Suppressor macrophage (primary cell): ENCODE measurements at places on chromosomes 1 and 21.
A peak's percentile ranks its signal among the peaks of the same experiment; 100 is the strongest.

- peak; percentile 1 for DNase-seq
Measured at GRCh38 chr1:99645203-99645602, 710 bp upstream of the PALMD start.

GRCh38 chr1:57874418-57874877, 450.6 kb upstream of the DAB1 start:
- DNase-seq = no peak

DNA sequence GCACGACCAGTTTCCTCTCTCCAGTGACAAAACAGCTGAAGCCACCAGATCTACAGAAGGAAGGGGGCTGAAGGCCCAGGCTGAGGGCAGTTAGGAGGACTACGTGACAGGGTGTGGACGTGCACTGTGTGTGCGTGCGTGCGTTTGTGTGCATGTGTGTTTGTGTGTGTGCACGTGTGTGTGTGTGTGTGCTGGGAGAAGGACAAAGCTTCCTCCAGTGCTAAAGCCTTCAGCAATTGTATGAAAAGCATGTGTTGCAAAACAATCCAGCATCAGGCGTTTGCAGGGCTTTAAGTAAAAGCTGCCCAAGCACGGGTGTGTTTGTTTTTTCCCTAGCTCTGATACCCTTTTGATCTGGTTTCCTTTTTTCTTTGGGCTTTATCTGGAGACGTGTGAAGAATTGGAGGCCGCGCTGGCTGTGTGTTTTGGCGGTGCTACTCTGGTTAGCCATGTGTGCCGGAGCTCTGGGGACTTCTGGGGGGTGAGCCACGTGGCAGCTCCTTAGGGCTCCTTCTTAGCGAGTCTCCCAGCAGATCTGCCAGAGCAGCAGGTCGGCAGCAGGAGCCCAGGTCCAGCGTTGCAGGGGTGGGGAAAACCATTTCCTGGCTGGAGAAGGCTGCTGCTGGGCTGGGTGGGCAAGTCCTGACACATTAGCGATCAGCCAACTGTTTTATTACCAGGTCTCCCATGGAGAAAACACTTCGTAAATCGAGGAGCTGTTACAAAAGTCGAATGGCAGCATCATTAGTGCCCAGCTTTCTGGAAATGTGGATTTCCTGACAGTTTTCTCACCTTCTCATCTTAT, 73.4 kb downstream of the UCK2 start:
- no peak for DNase-seq

GRCh38 chr1:185626344-185626743, 107.8 kb upstream of the HMCN1 start:
- DNase-seq = no peak

- no peak for DNase-seq
Measured at GRCh38 chr1:29105822-29106221, 17.9 kb downstream of the TMEM200B start.

GRCh38 chr1:203645996-203646395, 19.4 kb downstream of the ATP2B4 start:
- no peak for DNase-seq

DNA sequence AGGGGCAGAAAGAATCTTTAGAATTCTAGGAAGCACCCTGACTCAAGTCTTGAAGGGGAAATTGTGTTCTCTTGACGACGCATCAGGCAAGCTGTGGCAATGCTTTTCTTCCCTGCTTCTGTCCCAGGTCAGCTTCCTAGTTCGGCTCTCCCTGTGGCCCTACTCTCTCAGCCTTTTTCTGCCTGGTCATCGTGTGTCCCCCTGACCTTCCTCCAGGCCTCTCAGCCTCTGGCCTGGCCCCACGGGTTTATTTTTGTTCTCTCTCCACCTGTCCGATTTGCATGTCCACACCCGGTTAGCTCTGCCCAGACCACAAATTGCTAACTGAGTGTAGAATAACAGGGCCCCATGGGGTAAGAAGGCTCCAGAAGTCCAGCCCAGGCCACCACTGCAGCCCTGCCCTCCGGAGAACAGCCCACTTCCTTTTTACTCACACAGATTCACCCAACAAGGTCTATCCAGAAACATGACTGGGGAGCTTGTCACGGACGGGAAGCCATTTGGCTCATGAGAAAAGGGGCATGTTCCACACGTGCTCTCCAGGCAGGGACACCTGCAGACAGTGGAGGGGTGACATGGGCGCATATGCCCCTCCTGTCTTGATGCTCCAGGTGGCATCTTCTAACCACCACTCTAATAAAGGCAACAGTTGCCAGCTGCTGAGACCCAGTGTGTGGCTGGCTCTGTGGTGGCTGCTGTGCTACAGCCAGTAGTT, 9.8 kb downstream of the KCNN3 start:
- peak; percentile 54 for DNase-seq

DNA sequence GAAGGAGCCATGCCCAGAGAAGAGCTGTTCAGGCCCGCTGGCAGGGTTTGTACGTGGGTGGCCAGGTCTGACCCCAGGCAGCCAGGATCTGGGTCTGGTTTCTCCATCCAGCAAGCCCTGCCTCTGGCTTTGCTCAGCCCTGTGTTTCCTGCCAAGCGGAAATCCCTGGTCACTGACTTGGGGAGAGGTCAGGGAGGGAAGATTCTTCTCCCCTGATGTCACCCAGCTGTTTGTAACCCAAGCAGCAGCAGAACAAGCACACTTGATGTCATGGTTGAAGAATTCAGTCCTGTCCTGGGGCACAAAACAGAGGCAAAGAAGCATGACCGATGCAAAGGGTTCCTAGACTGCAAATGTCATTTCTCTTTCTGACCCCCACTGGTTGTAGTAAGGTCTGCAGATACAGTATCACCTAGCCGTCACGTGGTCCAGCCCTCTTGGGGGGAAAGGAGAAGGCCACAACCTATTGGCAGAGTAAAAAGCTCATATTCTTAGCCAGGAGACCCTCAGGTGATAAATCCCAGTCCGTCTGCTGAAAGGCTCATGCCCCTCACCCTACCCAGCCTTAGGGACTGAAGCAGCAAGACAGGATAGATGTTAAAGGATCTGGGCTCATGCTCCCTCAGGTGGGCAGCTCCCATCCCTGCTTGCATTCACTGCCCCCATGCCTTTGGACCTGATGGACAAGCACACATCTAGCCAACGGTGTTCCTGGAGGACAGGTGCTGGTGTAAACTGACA, 120.9 kb downstream of the SYT2 start:
- DNase-seq = no peak

DNA sequence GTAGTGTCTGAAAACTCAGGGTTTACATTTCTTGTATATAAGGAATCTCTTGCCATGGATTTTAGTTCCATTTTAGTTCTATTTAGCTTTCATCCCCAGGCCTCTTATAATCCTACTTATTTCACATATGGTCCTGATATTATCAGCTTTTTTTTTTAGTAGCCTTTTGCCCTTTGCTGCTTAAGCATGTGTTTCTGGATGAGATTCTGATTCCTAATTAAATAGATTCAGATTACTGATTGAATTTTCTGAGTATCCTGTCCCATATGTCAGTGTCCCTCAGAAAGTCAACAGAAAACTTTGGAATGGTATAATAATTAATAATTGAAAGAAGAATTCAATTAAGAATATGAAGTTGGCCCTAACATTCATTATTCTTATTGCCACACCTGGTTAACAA, 134.7 kb upstream of the HOOK1 start:
- no peak for DNase-seq

- no peak for DNase-seq
Measured at GRCh38 chr1:92797297-92797696, 12.4 kb upstream of the EVI5 start.

- DNase-seq = no peak
Measured at GRCh38 chr21:44994695-44995342, 55.0 kb downstream of the SLX9 start.

GRCh38 chr1:232149287-232150201, 480.4 kb downstream of the SIPA1L2 start:
- DNase-seq = no peak

DNA sequence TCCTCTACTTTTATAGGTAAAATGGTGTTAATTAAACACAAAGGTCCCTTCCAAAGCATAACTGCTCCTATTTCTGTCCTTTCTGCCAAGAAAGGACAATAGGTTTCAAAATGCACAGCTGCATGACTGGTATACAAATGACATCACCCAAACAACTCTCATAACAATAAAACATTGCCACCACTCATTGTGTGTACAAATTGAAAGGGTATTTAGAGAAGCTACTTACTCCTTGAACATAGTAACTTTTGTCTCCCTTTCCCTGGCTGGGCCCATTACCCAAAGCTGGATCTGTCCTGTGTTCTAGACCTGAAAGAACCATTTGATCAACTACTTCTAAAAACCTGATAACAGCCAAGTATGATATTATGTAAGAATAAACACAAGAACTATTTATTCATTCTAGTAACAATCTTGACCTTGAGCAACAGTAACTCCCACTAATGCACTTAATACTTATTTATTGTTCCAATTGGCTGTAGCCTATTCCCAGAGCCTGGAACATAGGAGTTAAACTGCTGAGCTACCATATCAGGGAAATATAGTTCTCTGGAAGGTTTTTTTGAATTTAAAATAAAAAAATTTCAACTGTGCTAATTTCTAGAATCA, 38.2 kb downstream of the TTLL7 start:
- DNase-seq = no peak

GRCh38 chr1:177809819-177810218, 160.0 kb downstream of the SEC16B start:
- no peak for DNase-seq

DNA sequence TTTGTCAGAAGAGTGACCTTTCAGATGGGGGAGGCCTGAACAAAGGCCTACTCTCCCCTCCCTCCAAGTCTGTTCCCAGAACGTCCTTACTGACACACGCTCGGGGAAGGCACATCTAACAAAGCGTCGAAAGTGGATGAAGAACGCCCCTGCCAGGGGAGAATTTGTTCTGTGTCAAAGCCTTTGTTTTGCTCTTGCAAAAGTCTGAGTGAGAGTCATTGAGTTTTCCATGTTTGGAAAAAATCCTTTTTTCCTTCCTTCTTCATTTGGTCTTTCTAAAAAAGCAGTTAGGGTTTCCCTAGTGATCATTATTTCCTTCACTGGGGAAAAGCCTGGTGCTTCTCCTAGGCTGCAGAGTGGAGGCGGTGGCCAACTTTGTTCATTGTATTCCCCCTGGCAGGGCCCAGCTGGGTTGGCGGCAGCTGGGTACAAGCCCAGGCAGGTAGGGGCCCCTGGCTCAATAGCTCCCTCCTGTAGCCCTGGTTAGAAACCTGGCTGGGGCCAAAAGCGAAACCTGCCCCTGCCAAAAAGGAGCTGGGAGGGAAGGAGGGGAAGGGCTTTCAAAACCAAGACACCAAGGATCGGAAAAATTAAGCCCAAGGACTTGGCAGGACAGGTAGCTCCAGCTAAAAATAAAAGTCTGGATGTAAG, 81.1 kb downstream of the ITPKB start:
- DNase-seq = no peak

GRCh38 chr1:37403166-37403565, 71.2 kb upstream of the ZC3H12A start:
- no peak for DNase-seq

DNA sequence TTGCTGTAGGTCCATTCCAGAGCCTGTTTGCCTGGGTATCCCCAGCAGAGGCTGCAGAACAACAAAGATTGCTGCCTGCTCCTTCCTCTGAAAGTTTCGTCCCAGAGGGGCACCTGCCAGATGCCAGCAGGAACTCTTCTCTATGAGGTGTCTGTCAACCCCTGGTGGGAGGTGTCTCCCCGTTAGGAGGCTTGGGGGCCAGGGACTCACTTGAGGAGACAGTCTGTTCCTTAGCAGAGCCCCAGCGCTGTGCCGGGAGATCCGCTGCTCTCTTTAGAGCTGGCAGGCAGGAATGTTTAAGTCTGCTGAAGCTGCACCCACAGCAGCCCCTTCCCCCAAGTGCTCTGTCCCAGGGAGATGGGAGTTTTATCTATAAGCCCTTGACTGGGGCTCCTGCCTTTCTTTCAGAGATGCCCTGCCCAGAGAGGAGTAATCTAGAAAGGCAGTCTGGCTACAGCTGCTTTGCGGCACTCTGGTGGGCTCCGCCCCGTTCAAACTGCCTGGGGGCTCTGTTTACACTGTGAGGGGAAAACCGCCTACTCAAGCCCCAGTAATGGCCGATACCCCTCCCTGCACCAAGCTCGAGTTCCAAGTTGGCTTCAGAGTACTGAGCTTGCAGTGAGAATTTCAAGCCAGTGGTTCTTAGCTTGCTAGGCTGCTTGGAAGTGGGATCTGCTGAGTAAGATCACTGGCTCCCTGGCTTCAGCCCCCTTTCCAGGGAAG, 8.7 kb upstream of the SLC25A24 start:
- DNase-seq = no peak

DNA sequence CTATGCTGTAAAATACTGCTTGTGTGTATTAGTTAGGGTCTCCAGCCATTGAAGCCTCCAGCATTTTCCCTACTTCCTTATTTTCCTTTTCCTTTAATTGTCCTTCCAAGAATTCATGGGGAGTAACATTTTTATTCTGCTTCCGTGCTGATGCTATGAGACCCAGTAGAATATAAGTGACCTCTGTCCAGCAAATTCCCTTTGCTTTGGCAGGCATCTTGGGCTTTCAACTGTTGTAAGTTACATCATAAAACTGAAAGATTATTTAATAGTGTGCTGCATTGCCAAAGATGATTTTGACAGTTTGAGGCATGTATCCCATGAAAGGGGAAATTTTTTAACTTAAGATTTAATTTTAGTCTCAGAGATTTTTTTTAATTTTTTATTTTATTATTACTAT, 48.1 kb upstream of the B3GALT2 start:
- no peak for DNase-seq

- no peak for DNase-seq
Measured at GRCh38 chr1:25743164-25744139, 56.5 kb upstream of the SELENON start.

DNA sequence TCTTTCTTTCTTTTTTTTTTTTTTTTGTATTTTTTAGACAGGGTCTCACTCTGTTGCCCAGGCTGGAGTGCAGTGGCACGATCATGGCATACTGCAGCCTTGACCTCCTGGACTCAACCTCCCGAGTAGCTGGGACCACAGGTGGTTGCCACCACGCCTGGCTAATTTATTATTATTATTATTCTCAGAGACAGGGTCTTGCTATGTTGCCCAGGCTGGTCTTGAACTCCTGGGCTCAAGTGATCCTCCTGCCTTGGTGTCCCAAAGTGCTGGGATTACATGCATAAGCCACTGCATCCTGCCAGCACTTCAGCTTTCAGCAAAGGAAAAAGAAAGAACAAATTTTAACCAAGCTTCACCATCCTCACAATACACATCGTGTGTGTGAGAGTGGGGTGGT, 97.9 kb upstream of the SERBP1 start:
- no peak for DNase-seq

DNA sequence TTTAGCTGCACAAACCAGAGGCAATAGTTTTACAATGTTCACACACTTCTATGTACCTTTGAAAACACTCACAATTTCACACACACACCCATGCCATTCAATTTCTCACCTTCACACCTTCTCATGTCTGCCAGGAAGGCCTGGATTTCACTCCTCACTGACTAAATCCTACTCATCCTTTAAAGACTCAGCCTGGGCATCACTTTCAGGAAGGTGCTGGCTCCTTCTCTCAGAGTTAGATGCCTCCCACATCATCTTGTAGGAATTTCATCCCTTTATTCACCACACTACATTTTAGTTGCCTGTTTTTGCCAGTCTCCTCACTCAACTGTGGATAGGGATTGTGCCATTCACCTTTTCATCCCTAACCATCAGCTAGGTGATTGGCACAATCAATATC, 2.3 kb downstream of the IL20 start:
- DNase-seq = no peak
